ENCODE measurements at places on chromosomes 4 and X. TPM values are rescaled to one million over a fixed set of nuclear protein-coding genes. Genes with fewer than 3 reads are reported as not detected.

GRCh38 chr4:7156761-7157488 is 35.4 kb upstream of the SORCS2 start:
- peaks cover 3% of the 10 kb centered on the region for H3K4me1 ChIP-seq
- peaks cover 41% of the 10 kb centered on the region for H3K27me3 ChIP-seq
- H3K4me3 ChIP-seq, result no peak overlapping the region
- H3K36me3 ChIP-seq, result no peaks in the 10 kb centered on the region
- DNase-seq, result peak; percentile 11

GRCh38 chr4:82989575-82990429 is 20.8 kb downstream of the LIN54 start:
- peaks cover 13% of the 10 kb centered on the region for H3K36me3 ChIP-seq
- peak overlapping the region; percentile 78 for H3K4me3 ChIP-seq
- H3K4me1 ChIP-seq, result peaks cover 21% of the 10 kb centered on the region
- no peaks in the 10 kb centered on the region for H3K27me3 ChIP-seq
- H3K27ac ChIP-seq, result peak overlapping the region; percentile 91

- H3K4me1 ChIP-seq, result peaks cover 3% of the 10 kb centered on the region
- DNase-seq, result no peak
- no peak overlapping the region for H3K27ac ChIP-seq
- H3K27me3 ChIP-seq, result no peaks in the 10 kb centered on the region
These were observed 236.9 kb downstream of the CAMK2D start for GRCh38 chr4:113524505-113525186.

DNA sequence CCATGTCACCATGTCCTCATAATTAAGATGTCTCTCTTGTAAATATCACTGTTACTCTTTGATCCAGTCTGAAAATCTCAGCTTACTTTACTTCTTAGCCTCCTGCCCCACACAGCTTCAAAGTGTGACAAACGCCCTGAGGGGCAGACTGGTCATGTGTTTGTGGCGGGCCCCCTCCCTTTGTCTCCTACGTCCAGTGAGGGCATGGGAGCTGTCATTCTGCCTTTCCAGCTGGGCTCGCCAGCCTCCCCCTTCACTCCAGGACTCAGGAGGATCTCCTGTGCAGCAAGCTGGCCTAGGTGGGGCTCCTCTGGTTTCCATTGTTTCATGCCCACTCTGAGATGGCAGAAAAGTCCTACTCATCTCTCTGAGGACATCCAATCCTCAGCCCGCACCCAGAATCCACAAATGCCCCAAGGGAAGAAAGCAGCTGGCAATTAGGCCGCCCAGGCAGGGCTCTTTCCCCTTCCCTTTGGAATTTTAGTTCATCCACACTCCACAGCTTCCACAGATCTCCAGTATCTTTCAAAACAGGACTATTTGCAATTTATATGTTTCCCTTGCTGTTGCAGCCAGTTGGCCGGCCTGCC is 86.4 kb upstream of the C4orf50 start:
- H3K27ac ChIP-seq, result no peak overlapping the region
- no peak for DNase-seq
- H3K27me3 ChIP-seq, result peaks cover 4% of the 10 kb centered on the region
- no peaks in the 10 kb centered on the region for H3K4me1 ChIP-seq
- H3K36me3 ChIP-seq, result peaks cover 2% of the 10 kb centered on the region
- no peak overlapping the region for H3K4me3 ChIP-seq

Gene GABRG1
- not detected for total RNA-seq

- no peak for DNase-seq
- H3K4me3 ChIP-seq, result no peak overlapping the region
- peaks cover 24% of the 10 kb centered on the region for H3K36me3 ChIP-seq
- H3K27me3 ChIP-seq, result no peaks in the 10 kb centered on the region
- peaks cover 3% of the 10 kb centered on the region for H3K4me1 ChIP-seq
These were observed 9.3 kb downstream of the PAPSS1 start for GRCh38 chr4:107710493-107711459.

GRCh38 chr4:6478546-6479220 is 6.3 kb upstream of the PPP2R2C start:
- H3K36me3 ChIP-seq, result no peaks in the 10 kb centered on the region
- H3K27ac ChIP-seq, result no peak overlapping the region
- no peaks in the 10 kb centered on the region for H3K4me1 ChIP-seq

GRCh38 chr4:13989501-13989900 is 362.0 kb upstream of the BOD1L1 start:
- H3K4me3 ChIP-seq, result no peak overlapping the region
- no peaks in the 10 kb centered on the region for H3K27me3 ChIP-seq
- H3K36me3 ChIP-seq, result no peaks in the 10 kb centered on the region
- no peaks in the 10 kb centered on the region for H3K4me1 ChIP-seq
- H3K27ac ChIP-seq, result no peak overlapping the region

Gene TMEM184C
- 24.0 TPM for total RNA-seq

GRCh38 chr4:58983887-58984286 is 1873.7 kb upstream of the IGFBP7 start:
- DNase-seq, result no peak
- H3K36me3 ChIP-seq, result no peaks in the 10 kb centered on the region
- no peaks in the 10 kb centered on the region for H3K4me1 ChIP-seq
- no peak overlapping the region for H3K27ac ChIP-seq

DNA sequence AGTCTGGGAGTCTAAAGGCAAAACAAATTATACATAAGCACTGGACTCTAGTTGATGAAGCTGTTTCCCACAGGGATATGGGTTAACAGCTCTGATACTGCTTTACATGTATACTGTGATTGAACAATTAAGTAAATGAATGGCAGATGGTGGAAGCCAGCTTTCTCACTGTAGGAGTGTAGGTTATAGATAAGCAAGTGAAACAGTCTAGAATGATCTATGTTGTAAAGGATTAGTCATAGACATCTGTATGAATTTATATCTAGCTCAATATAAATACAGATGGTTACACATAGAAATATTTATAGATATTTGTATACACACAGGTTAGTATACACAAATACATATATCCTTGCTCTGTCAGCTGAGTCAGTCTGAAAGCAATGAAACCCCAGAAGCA is 276.1 kb downstream of the PPARGC1A start:
- no peak overlapping the region for H3K4me3 ChIP-seq
- no peak overlapping the region for H3K27ac ChIP-seq
- no peaks in the 10 kb centered on the region for H3K36me3 ChIP-seq
- H3K27me3 ChIP-seq, result no peaks in the 10 kb centered on the region
- no peak for DNase-seq
- H3K4me1 ChIP-seq, result no peaks in the 10 kb centered on the region

Data from activated naive CD8-positive, alpha-beta T cell treated with anti-CD3 and anti-CD28 coated beads, Interleukin-2, amount 10 ng/mL, durations not matched to agents 7 days and 5 days (primary cell).